ENCODE measurements at places on chromosomes 4 and X.
A peak's percentile ranks its signal among the peaks of the same experiment; 100 is the strongest.

GRCh38 chr4:814312-814850, 11.5 kb downstream of the CPLX1 start:
- no peak for DNase-seq

- no peak for DNase-seq
Observed at GRCh38 chr4:8351931-8352367, 82.4 kb downstream of the HTRA3 start.

GRCh38 chr4:185932491-185932890, 120.5 kb upstream of the SORBS2 start:
- peak; percentile 72 for DNase-seq

- DNase-seq = no peak
Observed at GRCh38 chr4:124754681-124755080, 42.1 kb upstream of the ANKRD50 start.

GRCh38 chr4:42104521-42104920, 47.9 kb downstream of the BEND4 start:
- peak; percentile 19 for DNase-seq
